ENCODE measurements at places on chromosomes 11 and 22.

- peak; percentile 12 for DNase-seq
These were observed 278.2 kb downstream of the BRD1 start for GRCh38 chr22:49549256-49550140.

- no peak for DNase-seq
These were observed 558.6 kb downstream of the NTM start for GRCh38 chr11:131928992-131929391.

DNA sequence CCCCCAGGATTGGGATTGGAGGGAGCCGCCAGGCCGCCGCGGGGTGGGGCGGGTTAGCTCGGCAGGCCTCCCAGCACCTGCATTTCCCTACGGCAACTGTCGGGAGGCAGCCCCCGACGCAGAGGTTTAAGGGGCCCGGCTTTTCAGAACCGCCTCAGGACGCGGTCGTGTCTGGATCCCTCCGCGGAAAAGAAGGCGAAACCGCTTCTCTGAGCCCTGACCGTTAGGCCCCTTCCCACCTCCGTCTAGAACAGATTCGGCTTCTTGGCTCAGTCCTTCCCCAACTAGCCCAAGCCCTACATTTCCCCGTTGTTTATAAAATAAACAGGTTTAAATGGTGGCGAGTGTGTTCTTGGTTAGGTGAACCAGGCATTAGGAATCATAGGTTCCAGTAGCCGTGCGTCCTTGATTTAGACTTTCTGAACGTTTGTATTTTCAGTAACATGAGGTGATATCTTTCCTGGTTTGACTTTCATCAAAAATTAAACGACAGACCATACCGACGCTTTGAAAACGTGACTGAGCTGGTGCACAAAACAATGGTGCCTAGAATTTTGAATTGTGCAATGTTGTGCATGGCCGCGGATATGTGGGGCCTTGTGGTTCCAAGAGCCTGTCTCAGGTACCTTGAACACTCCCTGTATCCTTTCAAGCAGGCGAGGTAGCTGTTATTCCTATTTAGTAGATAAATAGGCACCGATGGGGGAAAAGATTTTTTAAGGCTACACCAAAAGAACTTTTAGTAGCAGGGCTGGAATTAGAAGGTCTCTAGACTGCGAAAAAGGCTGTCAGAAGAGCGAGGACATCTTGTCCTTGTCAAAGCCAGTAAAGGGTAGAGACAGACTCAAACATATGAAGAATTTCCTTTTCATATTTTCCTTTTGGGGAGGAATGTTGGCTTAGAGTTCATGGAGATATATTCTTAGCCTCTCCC is 1.2 kb upstream of the HSPA8 start:
- DNase-seq = no peak

- DNase-seq = no peak
These were observed 4.0 kb downstream of the SYN3 start for GRCh38 chr22:33054001-33054675.

- DNase-seq = no peak
These were observed 21.8 kb upstream of the OR8G1 start for GRCh38 chr11:124219126-124219525.

- DNase-seq = no peak
These were observed 14.0 kb downstream of the RAB36 start for GRCh38 chr22:23159291-23159630.

- DNase-seq = no peak
These were observed 52.3 kb downstream of the RTL6 start for GRCh38 chr22:44445731-44446130.
